ENCODE measurements at places on chromosomes 3 and 15.

GRCh38 chr15:62854420-62855084 is 188.0 kb upstream of the TPM1 start:
- ATAC-seq: no peak

DNA sequence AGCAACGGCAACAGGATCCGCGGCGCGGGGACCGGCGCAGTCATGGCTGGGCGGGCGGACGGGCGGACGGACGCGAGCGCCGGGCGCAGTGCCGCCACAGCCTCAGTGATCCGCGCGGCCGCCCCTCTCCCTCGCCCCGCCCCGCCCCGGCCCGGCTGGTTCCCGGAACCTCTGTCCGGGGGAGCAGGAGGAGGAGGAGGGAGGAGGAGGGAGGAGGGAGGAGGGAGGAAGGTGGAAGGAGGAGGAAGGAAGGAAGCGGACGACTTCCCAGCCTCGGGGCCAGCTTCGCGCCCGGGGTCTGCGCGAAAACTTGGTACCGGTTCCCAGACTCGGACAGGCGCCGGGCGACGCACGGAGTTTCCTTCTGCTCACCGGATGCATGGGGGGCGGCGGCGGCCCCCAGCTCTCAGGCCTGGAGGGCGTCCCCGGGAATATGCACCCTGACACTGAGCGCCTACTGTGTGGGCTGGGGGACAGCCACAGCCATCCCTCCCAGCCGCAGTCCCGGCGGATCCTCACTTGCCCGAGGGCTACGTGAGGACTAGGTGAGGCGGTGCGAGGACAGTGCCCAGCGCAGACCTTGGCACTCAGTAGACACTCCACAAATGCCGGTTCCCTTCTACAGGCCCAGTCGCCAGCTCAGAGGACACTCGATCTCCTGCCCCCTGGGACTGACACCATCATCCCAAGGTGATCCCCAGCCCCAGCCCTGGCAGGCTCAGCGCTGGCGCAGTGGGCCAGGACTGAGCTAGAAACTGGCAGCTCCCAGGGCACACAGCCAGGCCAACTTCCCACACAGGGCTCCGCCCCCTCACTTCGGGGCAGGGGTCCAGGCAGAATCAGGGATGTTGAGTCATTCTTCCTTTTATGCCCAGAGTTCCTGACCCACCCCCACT is at the start of gene SHISA5:
Gene SHISA5, minus strand, starts transcription at position 124 of the 896 bp plus-strand sequence. Its CDS starts 80 bp downstream, at position 44.
- peak; percentile 70 for ATAC-seq

DNA sequence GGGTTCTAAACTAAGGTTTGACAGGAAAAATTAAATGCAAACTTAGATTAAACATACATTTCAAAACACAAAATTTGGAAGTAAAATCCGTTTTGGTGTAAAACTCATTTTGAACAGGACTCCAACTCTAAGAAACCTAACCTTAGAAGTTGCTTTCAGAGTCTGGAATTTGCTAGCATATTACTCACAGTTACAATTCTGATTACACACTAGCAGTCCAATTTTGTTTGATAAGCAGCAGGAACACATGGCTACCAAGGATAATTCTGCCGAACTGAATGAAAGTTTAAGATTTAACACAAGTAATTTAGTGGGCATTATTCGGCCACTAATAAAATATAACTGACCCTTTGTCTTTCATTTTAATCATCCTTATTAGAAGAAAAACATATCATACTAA is 49.6 kb downstream of the FRMD5 start:
- ATAC-seq: peak; percentile 71

GRCh38 chr3:72065236-72065635 is 280.3 kb upstream of the PROK2 start:
- no peak for ATAC-seq

DNA sequence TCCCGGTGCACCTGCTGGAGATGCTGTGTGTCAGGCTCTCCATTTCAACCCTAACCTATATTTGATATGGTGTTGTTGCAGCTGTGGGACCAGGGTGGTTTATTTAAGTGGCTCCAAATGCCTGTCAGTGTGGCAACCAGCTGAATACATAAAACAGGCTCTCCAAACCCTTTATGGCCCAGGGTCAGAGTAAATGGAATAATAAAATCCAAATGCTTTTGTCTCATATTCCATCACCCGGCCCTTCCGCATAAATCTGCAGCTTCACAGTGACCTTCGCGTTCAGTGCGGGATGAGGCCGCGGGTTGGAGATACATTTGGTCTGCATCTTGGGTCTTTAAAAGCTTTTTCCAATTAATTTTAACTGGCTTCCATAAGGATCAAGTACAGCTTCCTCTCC is 382.1 kb upstream of the NR2F2 start:
- ATAC-seq: no peak

DNA sequence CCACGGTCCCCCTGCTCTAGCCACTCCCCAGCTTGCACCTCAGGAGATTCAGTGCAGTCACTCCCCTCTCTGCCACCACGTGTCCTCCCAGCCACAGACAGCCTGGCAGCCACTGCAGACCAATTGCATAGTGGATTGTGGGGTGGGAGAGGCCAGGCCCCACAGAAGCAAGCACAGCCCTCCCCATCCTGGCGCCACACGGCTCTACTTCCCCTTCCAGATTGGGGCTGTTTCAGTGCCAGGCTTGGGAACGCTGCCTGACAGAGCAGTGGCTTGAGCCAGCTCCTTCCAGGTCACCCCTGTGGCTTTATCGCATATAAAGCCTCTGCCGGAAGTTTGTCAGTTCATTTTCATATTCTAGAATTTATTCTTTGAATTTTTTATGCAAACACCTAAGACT is 90.7 kb downstream of the TMEM266 start:
- peak; percentile 3 for ATAC-seq

GRCh38 chr3:152623286-152623911 is 211.5 kb upstream of the P2RY1 start:
- ATAC-seq: no peak

- peak; percentile 59 for ATAC-seq
These were observed 48.9 kb downstream of the NIPA2 start for GRCh38 chr15:22887157-22887951.
